Left lung (tissue), 14 donors: ENCODE measurements at places on chromosomes 4 and X. TPM values are rescaled to one million over a fixed set of nuclear protein-coding genes. Genes with fewer than 3 reads are reported as not detected.

- peak; percentile 61 for DNase-seq
These were observed 392.8 kb upstream of the NR3C2 start for GRCh38 chr4:148834804-148835631.

Gene GUCY1B1
- 44.9 TPM for polyA plus RNA-seq

Gene FGF16
- 0.16 TPM for polyA plus RNA-seq

- DNase-seq = no peak
These were observed 4.7 kb downstream of the TMSB4X start for GRCh38 chrX:12979616-12980015.

- no peak for DNase-seq
These were observed 339 bp downstream of the CUL4B start for GRCh38 chrX:120560405-120560841.

DNA sequence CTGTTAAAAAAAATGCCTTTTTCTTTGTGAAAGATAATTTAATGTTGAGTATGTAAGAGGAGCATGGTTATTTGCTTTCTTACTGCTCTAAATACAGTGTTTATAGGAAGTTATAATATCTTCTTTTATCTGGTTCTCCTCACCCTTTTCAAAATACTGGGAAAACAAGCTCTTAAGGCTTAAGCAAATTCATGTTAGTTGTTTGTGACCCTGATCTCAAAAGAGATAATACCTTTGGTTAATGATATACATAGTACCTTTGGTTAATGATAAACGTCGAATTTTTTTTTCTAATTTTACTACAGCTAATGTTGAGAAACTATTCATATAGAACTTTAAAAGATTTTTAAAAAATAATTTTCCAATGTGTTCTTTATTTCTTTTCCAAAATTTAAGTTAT is 180.1 kb downstream of the RAPGEF2 start:
- no peak for DNase-seq

- peak; percentile 59 for DNase-seq
These were observed 10.4 kb downstream of the LRPAP1 start for GRCh38 chr4:3521621-3522325.

- no peak for DNase-seq
These were observed 156.4 kb upstream of the WDR1 start for GRCh38 chr4:10273030-10273429.

- DNase-seq = no peak
These were observed 29.1 kb upstream of the BANK1 start for GRCh38 chr4:101761405-101761804.

DNA sequence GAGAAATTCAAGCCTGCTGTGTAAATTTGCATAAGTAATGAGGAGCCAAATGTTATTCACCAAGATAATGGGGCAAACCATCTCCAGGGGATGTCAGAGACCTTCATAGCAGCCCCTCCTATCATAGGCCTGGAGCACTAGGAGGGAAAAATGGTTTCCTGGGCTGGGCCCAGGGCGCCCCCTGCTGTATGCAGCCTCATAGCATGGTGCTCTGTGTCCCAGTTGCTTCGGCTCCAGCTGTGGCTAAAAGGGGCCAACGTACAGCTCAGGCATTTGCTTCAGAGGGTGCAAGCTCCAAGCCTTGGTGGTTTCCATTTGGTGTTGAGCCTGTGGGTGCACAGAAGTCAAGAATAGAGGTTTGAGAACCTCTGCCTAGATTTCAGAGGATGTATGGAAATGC is 859.3 kb downstream of the RPA4 start:
- no peak for DNase-seq

Gene RGN
- polyA plus RNA-seq = 10.1 TPM

DNA sequence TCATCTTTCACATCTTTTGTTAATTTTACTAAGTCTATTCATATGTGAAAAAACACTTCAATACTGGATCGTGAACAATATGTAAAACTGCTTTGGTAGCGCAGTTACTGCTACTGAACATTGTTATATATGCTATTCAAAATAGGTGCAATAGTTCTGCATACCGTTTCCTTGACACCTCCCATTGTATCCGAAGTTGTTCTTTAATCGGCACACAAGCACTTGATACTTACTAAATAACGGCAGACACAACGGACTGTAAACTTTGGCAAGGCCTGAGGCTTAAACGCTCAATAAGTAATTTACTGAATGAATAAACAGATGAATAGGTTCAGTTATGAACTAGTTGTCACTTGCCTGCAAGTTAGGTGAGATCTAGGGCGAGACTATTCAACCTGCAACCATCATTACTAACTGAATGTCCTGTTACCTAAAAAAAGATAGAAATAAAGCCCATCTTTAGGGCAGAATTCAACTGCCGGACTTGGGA is 620 bp downstream of the ANAPC10 start:
- DNase-seq = no peak

Gene GPR34
- polyA plus RNA-seq = 5.9 TPM

DNA sequence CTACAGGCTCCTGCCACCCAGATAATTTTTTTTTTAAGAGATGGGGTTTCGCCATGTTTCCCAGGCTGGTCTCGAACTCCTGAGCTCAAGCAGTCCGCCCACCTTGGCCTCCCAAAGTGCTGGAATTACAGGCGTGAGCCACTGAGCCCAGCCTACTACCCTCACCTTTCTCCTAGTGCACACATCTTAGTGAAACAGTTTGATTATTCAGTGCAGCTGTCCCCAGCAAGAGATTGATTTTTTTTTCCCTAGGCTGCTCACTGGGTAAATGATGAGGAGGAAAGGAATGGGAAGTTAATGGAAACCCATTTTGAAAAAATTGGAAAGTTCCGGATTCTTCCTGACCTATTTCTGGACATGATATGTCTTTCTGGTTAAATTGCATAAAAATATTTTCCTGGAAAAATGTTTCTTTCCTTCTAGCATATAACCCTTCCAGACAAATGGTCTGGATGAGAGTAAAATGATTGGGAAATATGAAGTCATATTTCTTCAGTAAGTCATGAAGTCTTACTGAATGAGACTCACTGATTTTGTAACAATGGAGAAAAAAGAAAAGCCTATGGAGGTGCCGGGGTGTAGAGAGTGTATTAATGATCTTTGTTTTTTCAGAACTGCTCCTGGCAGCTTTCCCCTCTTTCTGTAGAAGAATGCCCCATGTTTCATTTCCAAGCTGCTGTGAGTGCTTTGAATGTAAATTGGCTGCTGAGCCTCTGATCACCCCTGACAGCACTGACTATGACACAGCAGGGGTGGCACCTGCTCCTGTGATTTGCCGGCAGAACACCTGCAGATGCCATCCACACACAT is 19.5 kb upstream of the ZNF41 start:
- DNase-seq = no peak

DNA sequence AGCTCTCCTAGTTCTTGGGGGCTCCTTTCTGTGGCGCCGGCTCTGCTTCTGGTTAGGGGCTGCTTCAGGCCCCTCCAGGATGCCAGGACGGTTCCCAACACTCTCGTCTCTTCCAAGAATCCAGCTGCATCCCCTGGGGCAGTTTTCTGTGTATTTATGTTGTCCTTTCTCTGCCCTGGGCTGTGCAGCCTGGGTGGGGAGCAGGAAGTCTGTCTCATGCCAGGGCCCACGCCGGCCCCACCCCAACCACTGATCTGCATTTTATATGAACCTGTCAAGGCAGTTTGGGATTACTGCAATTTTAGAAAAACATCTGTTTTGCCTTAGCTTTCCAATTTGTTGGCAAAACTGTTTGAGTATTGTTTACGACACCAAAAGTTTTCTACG is 14.6 kb downstream of the CTBP1 start:
- no peak for DNase-seq

GRCh38 chr4:534101-534575 is 35.1 kb downstream of the PIGG start:
- no peak for DNase-seq

DNA sequence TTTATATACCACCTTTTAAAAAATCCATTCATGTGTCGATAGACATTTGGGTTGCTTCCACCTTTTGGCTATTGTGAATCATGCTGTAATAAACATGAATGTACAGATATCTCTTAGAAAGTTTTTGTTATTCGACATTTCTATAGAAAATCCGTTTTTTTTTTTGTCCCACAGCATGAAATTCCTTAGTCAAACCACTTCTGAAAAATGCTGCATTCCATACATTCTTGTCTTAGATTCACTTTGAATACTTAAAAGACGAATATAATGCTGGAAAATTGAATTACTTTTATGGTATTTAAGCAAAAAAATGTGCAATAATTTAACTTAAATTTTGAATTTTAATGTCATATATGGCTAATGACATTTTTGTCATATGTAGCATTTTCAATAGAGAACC is 1345.5 kb downstream of the TECRL start:
- DNase-seq = no peak

GRCh38 chr4:70488748-70489147 is 16.8 kb downstream of the MUC7 start:
- DNase-seq = no peak

Gene MSANTD1
- 0.54 TPM for polyA plus RNA-seq

Gene XKRX
- 2.4 TPM for polyA plus RNA-seq

DNA sequence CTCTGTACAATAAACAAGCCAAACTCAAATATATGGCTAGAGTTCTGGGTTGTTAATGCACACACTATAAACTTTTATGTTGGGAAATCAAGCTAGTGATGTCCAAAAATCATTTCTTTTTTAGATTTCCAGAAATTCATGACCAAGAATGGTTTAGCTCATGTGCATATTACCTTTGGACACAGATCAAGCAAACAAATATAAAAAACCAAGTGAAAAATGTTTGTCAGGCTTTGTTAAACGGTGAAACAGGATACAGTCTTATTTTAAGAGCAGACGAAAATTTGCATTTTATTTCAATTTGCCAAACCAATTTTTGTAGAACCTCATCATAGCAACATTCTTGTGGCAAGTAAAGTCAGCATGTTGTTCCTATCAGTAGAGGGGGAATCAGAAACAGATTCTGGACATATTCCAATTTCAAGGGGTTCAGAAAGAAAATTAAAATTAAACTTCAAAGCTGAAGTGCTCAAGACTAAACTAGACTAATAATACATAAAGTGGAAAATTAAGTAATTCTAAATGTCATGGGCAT is 413.6 kb downstream of the TRIML1 start:
- DNase-seq = no peak

- DNase-seq = no peak
These were observed 59.8 kb downstream of the PTCHD1 start for GRCh38 chrX:23394421-23394820.

Gene SCML1
- polyA plus RNA-seq = 23.1 TPM

GRCh38 chrX:38262715-38263620 is 42.3 kb upstream of the SRPX start:
- no peak for DNase-seq

DNA sequence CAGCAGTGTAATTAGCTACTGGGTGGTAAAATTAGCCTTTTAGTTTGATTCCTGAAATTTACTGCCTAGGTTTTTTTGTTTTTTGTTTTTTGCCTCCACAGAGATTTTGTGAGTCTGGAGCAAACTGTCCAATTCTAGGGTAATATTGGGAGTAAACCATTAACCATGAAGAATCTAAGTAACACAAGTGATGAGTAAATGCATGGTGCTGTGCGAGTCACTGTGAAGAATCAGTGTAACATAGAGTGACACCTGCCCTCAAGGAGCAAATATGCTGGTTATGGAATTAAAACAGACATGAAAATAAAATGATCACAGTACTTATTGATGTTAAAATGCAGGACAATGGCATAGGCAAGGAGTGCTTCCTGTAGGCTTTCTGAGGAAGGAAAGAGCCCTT is 60.1 kb downstream of the LRP2BP start:
- no peak for DNase-seq

DNA sequence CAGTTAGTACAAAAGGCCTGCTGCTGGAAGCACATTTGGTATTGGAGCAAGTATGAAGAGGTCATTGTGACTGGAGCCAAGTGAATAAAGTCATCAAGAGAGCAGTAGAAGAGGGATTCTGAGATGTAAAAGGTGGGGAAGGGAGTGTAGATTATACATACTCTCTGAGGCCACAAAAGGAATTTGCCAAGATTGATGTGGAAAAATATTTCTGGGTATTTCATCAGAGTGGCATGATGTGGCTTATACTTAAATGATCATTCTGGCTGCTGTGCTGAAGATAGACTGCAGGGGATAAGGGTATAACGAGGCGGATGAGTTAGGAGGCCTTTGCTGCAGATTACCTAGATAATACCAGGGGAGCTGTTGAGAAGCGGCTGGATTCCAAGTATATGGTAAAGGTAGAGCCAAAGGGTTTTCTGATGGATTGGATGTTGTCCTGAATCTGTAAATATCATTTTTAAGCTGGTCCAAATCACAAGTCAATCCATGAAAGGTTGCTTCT is 231.8 kb upstream of the AGA start:
- no peak for DNase-seq

- no peak for DNase-seq
These were observed 2.4 kb downstream of the MAB21L2 start for GRCh38 chr4:150584111-150584915.

DNA sequence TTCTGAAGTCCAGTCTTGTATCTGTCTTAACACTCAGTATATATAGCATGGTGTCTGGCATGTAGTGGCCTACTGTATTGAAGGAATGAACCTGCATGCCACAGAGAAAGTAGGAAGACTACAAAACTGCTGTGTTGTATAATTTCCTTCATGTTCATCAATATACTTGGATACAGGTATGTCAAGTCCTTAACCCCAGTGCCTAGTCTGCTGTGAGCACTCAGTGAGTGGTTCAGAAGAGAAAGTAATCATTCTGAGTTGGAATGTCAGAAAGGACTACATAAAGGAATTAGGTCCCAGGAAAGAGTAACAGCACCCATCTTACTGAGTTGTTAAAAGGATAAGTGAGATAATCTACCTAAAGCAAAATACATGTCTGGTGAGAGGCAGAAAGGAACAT is 32.0 kb downstream of the ABCE1 start:
- no peak for DNase-seq

GRCh38 chr4:174099712-174100111 is 183.8 kb downstream of the FBXO8 start:
- DNase-seq = no peak

Gene GNRHR
- 0.66 TPM for polyA plus RNA-seq

- DNase-seq = no peak
These were observed 534.9 kb upstream of the DIPK2B start for GRCh38 chrX:45735571-45735970.

DNA sequence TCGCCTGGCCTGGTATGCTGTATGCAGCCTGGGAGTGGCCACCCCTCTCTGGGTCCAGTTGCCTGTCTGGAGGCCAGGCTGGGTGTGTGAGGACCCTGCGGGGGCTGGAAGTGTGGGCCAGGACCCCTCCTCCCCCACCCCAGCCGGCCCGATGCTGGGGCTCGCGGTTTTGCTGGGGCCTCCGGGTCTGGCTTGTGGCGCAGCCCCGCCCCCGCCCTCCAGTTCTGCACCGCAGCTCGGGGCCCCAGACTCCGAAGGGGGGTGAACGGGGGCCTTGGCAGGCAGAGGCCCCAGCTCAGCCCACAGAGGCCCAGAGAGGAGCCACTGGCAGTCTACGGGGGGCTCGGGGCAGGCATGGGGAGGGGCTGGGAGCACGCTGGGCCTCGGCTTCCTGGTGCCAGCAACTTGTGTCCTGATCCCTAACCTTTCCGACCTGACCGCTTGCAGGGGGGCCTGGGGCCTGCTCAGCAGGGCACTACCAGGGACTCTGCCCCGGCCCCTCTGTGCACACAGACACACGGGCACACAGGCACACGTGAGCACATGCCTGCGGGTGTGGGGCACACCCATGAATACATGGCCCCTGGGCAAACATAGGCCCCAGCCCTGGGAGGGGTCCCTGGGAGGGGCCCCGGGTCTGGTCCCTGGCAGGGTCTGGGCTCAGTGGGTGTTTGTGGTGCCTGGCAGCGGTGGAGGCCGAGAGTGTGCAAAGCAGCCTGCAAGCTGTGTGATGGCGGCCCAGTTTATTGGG is 21.4 kb upstream of the FGFR3 start:
- no peak for DNase-seq

Gene MMAA
- 8.3 TPM for polyA plus RNA-seq

- no peak for DNase-seq
These were observed 104.3 kb downstream of the CORIN start for GRCh38 chr4:47733302-47734175.

Gene SPANXD
- not detected for polyA plus RNA-seq
